ENCODE measurements at places on chromosomes 5 and 9.

- no peak for DNase-seq
Observed at GRCh38 chr9:6928863-6929262, 171.1 kb downstream of the KDM4C start.

DNA sequence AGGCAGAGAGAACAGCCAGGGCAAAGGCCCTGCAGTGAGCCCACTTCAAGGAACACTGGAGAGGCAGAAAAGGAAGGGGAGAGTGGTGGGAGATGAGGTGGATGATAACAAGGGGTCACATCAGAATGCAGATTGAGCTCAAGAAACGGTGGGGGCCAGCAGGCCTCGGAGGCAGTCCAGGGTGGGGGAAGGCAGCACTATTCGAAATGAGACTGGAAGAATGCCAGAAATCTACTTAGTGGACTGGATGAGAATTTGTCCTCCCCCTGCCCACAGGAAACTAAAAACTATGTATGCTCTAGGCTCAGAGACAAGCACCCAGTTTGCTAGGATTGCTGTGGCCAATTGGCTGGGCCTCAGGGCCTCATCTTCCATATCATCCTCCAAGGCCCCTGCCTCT lies 148.7 kb downstream of the ADAMTS12 start:
- no peak for DNase-seq

GRCh38 chr5:78108564-78108963 lies 185.9 kb downstream of the AP3B1 start:
- no peak for DNase-seq

DNA sequence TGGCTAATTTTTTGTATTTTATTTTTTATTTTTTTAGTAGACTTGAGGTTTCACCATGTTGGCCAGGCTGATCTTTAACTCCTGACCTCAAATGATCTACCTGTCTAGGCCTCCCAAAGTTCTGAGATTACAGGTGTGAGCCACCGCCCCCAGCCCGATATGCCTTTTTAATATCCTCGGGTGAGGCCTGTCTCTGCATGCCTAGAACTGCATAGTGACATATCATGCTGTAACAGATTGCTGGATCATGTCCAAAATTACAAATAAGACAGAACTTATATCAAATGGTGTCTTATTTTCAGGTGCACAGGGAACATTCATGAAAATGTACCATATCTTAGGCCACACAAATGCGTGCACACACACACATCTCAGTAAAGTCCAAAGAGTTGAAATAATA lies 39.1 kb upstream of the PJA2 start:
- DNase-seq = no peak

- no peak for DNase-seq
Observed at GRCh38 chr9:109969011-109969410, 189.0 kb downstream of the PALM2AKAP2 start.

GRCh38 chr9:129486756-129487657 lies 133.9 kb downstream of the C9orf50 start:
- DNase-seq = no peak

- no peak for DNase-seq
Observed at GRCh38 chr9:121197132-121197531, 4.5 kb downstream of the RAB14 start.

DNA sequence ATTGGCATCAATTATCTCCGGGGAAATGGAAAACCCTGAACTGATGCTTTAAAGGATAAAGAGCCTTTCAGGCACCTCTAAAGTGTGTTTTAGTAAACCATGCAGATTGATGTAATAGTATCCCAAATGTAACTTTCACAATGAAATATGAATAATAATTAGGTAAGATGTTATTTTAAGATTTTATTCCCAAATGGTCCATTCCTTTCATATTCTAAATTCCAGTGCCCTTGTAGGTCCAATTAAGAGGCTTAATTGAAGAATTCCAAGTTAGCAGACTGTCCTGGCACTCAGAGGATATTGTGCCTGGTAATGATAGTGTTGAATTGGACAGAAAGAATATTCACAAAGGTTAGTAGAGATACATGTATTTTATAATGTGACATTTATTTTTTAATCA lies 352.5 kb upstream of the NUDT12 start:
- DNase-seq = no peak

GRCh38 chr9:79526149-79526672 lies 45.6 kb upstream of the TLE4 start:
- no peak for DNase-seq

- DNase-seq = no peak
Observed at GRCh38 chr5:54754878-54755277, 230.5 kb downstream of the ESM1 start.

GRCh38 chr9:21160178-21160577 lies 6.3 kb downstream of the IFNA21 start:
- no peak for DNase-seq

GRCh38 chr9:114666851-114667250 lies 9.2 kb upstream of the TEX53 start:
- no peak for DNase-seq

DNA sequence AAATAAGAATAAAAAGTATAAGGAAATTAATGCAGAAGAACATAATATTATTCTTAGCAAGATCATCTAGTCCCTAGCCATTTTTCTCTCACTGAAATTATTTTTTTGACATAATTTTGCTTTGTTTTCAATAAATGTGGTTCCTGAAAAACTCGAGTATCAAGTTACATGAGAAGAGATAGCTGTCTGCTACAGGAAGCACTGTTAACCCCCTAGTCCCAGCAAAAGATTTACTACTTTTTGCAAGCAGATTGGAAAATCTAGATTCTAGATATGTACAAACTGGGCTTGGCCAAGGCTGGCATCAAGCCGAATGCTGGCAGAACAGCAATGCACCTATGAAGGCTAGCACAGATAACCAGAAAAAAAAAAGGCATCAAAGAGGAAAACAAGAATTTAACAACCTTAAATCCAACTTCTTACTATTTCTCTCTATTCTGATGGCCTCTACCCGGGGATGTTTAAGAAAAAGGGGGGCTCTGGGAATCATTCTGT lies 21.9 kb upstream of the ISCA1 start:
- no peak for DNase-seq

GRCh38 chr9:73577848-73578247 lies 426.2 kb downstream of the ANXA1 start:
- DNase-seq = no peak

DNA sequence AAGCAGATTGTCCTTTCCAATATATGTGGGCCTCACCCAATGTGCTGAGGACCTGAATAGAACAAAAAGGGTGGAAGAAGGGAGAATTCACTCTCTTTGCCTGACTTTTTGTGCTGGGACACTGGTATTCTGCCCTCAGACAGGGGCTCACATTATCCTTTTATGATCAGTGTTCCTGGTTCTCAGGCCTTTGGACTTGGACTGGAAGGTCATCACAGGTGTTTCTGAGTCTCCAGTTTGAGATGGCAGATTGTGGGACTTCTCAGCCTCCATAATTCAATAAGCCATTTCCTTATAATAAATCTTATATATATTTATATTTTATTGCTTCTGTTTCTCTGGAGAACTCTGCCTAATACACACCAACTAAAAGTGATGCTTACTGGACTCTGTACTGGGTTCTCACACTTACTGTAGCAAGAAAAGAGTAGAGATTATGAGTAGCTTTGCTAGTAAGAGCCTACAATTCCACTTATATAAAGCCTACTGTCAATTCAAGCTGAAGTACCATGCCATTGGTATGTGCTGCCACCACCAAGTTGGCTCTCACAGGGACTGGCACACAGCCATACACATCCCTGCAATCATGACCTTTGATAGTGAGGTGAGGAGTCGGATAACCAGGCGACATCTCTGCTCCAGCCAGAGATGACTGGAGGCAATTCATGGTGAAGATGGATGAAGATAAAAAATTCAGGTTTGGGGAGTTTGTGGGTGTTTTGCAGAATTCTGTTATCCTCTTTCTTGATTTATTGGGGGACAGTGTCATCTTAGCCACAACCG lies 130.7 kb upstream of the NR3C1 start:
- no peak for DNase-seq

DNA sequence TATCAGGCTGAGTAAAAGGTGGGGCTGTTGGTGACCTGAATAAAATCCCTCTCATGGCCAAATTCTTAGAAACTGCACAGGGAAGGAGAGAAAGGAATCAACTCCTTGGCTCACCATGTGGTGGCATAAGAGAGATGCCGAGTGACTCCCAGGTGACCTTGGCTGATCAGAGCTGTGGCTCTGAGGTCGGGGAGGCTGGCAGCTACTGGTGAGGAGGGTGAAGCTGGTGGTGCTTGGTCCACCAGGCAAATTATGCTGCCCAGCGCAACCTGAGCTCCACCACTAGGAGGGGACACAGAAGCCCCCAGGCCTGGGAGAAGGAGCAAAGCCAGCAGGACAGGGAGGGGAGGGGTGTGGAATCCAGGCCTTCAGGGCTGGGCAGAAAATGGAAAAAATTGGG lies 111.2 kb upstream of the IL12B start:
- DNase-seq = no peak

- DNase-seq = no peak
Observed at GRCh38 chr9:137069508-137070091, 757 bp downstream of the SAPCD2 start.

DNA sequence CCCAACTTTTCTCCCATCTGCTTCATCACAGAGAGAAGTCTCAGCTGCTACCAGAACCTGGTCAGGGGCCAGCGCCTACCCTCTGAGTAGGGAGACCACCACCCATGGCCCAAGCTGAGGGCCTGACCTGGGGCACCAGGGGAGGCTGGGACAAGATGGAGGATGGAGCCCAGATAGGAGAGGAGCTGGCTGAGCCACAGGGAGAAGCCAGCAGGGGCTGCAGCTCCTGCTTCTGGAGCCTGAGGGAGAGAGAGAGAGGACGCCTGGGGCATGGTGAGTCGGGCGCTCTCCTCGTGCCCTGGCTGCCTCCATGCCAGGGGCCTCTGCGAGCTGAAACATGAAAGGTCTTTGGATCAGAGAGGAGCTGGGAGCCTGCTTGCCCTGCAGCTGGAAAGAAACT lies 1.4 kb upstream of the FOXI1 start:
- no peak for DNase-seq

GRCh38 chr5:105640328-105640727 lies 2030.4 kb downstream of the EFNA5 start:
- no peak for DNase-seq

- DNase-seq = no peak
Observed at GRCh38 chr5:60287174-60287771, 393.7 kb upstream of the PDE4D start.

DNA sequence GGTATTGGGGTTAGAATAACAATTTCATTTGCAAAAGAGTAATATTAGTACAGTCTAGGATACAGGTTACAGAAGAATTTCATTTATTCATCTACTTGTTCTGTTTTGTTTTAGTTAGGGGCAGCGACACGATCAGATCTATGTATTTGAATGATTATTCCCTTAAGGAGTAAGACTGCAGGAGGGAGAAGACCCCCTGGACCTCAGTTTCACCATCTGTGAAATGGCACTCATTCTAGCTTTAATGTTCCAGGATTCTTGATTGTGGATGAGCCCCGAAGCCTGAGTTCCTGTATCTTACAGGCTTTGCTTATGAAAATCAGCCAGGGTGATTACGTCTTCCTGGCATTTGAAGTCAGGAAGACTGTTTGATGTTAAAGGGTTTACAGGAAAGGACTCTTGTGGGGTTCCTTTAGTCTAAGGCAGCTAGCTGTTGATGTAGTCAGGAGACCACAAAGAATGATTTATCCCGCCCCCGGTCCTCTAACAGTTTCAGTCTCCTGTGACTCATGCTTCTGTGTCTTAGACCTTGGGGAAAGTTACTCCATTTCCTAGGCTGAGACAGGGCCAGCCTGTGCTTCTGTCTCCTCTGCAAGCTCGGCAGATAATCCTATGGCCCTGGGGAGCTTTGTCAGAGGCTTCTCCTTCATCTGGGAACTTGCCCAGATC lies 11.5 kb downstream of the SMIM3 start:
- DNase-seq = peak; percentile 53

DNA sequence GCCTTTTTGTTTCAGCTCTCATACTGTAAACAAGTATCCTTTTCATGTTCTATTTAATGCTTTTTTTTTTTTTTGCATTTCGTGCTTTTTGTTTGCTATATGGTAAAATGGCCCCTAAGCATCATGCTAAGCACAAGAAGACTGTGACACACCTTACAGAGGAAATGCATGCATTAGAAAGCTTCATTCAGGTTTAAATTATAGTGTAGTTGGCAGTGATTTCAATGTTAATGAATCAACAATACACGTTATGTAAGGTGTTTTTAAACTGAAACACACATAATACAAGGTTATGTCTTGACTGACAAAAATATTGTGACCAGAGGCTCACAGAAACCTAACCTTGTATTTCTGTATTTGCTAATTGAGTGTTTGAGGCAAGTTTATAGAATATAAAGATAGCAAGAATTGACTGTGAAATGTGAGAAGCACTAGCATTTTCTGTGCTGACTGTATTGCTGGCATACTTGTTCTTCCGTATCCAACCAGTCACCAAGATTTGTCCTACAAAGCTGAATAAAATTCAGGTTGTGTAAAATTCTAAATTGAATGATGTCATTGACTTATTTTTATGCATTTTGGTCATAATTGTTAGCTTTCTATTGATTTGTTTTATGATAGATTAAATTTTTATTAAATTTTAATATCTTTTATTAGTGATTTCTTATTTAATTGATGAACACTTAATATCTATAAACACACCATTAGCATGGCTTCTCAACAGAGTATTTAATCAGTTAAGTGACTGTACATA lies 4.1 kb downstream of the CFAP95 start:
- DNase-seq = no peak

- no peak for DNase-seq
Observed at GRCh38 chr5:133697536-133698258, 85.4 kb upstream of the FSTL4 start.

GRCh38 chr5:74094096-74094781 lies 468.2 kb downstream of the ARHGEF28 start:
- DNase-seq = no peak

DNA sequence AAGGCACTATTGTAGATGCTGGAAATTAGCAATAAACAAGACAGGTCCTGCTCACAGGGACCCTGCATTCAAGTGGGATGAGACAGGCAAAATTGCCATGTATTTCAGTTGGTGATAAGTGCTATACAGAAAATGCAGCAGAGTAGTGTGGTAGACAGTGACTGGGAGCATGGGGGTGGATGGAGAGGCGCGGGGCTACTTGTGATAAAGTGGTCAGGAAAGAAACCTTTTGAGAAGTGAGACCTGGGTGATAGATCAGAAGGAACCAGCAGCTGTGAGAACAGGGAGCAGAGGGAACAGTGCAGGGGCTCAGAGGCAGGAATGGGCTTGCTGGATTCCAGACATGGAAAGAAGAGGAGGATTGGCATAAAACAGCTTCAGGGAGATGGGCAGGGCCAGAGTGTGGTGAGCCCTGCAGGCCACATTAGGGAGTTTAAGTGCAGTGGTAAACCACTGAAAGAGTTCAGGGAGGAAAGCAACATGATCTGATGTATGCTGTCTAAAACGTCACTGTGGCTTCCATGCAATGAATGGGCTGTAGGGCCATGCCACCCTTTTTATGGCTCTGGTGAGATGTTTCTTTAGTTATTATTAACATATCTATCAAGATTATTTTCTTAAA lies 7.3 kb downstream of the CRHBP start:
- DNase-seq = no peak

DNA sequence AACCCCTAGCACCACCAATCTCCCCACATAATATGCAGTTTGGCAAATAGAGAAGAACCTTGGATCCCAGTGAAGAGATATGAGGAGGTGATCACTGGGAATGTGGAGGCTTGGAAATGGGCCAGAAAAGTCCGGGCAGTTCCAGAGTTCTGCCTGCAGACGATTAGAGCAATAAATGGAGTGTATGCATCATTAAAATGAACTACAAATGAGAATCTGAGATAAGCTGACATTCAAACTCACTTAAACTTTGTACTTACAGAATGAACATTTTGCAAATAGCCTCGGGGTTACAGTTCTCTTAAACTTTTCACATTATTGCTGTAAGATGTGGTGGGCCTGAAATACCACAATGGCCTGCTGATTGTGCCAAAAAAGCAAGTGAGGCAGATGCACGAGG lies 23.0 kb upstream of the LHFPL2 start:
- no peak for DNase-seq
